ENCODE measurements at places on chromosomes 4 and X. TPM values are rescaled to one million over a fixed set of nuclear protein-coding genes. Genes with fewer than 3 reads are reported as not detected.

The CCDC110 gene
- total RNA-seq = 0.25 TPM

The SMIM10 gene
- total RNA-seq = 1.9 TPM

The TSPAN7 gene
- 9.2 TPM for total RNA-seq

The STARD8 gene
- total RNA-seq = 44.5 TPM

The CCNA2 gene
- 51.3 TPM for total RNA-seq

The PCDH18 gene
- total RNA-seq = 0.38 TPM

The LAMP2 gene
- total RNA-seq = 147 TPM

The P2RY10 gene
- total RNA-seq = not detected

The LUZP4 gene
- total RNA-seq = not detected
